ENCODE measurements at places on chromosomes 12 and 14.

- DNase-seq, result no peak
Observed at GRCh38 chr12:2323532-2324255, 270.9 kb downstream of the CACNA1C start.

DNA sequence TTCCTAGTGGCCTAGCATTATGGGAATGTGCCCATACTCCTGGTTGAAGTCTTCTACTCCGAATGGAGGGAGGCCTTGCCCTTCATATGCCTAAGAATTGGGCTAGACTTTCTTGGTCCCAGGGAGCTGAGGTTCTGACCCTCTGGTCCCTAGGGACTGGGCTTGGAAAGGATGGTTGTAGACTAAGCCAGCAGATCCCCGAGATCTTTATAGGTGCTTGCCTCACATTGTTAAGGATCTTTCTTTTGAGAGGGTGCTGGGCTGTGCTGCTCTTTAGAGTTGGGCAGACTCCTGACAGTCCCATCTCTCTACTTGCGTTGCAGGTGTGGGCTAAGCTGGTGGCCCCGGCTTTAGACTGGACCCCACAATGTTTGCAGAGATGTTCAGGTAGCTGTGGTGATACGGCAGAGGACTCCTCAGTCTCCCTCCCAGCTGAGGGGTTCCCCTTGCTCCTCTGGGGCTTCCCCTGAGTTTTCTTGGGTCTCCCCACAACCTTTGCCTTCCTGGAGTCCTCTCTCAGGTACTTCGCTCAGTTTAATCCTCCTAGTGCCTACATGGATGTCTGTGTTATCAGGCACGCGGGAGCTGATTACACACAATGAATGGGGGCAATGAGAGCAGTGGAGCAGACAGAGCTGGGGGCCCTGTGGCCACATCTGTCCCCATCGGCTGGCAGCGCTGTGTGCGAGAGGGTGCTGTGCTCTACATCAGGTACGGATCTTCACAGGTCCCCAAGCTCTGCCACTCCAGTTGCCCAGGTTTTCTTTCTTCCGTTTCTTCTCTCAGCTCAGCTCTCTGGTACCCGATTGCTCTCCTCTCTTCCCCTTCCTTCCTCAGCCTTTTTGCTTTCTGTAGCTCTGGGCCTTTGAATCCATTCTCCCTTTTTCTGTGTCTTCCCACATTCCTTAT is 1.3 kb downstream of the MBD6 start:
- no peak for DNase-seq

DNA sequence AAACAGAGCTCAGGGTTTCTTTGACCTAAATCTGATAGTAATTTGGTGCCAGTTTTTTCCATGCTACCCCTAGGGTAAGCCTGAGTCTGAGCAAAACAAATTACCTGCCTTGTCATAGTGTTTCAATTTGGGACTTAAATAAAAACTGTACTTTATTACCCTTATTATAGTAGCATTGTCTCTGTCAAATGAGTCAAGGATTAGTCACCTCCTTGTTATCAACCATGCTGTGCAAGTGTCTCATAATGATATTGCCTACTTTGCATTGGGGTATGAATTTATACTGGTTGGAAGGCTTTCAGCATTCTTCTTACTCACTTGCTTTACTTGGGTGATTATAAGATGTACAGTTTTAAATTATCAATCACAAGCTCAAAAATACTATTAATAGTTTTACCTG is 380.0 kb downstream of the LRFN5 start:
- no peak for DNase-seq

DNA sequence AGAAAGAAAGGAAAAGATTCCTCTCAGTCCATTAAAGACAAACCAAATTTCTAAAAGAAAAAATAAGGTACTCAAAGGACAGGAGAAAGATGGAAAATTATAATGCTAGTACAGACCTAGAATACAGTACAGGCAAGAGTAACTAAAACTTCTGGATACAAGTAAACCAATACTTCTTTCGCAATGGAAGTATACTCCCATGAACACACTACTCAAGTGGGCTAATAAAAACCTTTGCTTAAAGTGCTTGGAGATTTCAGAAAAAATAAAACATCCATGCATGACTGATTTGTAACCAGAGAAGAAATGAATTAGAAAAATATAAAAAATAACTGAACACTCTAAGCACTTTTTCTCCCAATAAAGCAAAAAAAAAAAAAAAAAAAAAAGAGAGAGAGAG is 3.5 kb downstream of the ZBTB25 start:
- DNase-seq, result no peak
